SK-MEL-5 (cell line): ENCODE measurements at places on chromosomes 1 and 21.

DNA sequence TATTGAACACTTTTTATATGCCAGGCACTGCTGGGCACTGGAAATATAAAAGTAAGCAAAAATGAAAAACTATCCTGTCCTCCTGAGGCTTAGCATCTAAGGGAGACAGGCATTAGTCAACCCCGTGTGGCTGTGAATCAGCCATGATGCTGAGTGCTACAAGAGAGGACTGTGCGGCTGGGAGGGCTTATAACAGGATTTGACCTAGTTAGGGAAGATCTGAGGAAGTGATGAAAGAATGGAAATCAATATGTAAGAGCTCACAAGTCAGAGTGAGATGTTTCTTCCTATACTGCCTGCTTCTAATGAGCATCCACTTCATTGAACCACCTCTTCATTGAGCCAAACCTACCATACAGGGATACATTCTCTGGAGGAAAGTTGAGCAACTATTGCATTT is 15.1 kb downstream of the TRIM45 start:
- no peak for DNase-seq

- DNase-seq = no peak
Observed at GRCh38 chr1:68375919-68376318, 73.8 kb downstream of the RPE65 start.

DNA sequence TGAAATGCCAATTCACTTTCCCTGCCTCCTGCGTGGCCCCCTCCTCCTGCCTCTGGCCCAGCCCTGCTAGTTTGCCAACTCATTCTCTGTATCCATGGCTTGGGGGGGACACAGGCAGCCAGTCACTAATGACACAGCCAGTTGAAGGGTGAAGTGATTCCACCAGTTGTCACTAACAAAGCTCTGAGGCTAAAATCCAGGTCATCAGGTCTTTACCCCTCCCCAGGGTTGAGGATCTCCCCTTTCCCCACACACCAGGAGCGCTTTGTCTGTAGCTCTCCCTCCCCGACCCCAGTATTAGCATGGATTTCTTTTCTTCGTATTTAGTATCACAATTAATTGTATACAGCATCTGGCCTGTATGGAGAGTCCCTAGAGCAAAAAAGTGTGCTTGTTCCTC is 394.1 kb downstream of the RRAGC start:
- no peak for DNase-seq

DNA sequence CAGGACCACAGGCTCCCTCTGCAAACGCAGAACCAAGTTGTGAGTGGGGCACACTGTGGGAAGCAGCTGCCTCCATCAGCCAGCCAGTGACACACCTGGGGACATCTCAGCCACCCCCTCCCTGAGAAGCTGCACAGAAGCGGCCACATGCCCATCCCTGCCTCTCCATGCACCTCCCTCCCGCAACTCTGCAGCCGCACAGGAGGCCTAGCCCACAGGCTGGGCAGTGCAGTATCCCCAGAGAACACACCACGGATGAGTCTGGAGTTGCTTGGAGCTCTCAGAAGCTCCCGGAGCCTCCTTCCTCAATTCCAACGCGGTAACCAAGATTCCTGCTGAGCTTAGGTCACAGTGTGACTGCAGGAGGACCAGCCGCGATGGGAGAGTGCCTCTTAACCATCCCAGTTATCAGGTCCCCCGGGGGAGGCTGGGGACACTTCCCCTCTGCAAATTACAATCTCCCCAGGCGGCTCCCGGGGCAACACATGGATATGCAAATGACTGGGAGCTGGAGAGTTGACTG is 1.2 kb upstream of the WNT3A start:
- no peak for DNase-seq
